ENCODE measurements at places on chromosomes 3 and 15. TPM values are rescaled to one million over a fixed set of nuclear protein-coding genes. Genes with fewer than 3 reads are reported as not detected.

Gene GPR27
- total RNA-seq: not detected

Gene NRG4
- not detected for total RNA-seq

Gene CADPS
- not detected for total RNA-seq

Gene CNTN4
- total RNA-seq: 0.33 TPM

Gene SAXO2
- total RNA-seq: 1.8 TPM

Gene KIF7
- total RNA-seq: 3.9 TPM

Gene CSPG4
- total RNA-seq: 0.33 TPM

Gene C3orf22
- total RNA-seq: not detected

Gene P2RY13
- not detected for total RNA-seq

Gene EPM2AIP1
- total RNA-seq: 14.0 TPM

Gene POU1F1
- total RNA-seq: not detected

Gene SPSB4
- total RNA-seq: not detected

Gene CYB561D2
- total RNA-seq: 11.1 TPM

Gene PLA1A
- total RNA-seq: 1.3 TPM

Gene CCNL1
- 152 TPM for total RNA-seq

Gene CYP11A1
- 0.10 TPM for total RNA-seq

Gene BRPF1
- total RNA-seq: 34.3 TPM

Gene SCN10A
- not detected for total RNA-seq

Gene TRIM42
- not detected for total RNA-seq

Gene CHRD
- total RNA-seq: under 0.01 TPM

Gene TIMP4
- 0.98 TPM for total RNA-seq

Gene NR1D2
- 29.2 TPM for total RNA-seq

Gene C3orf85
- total RNA-seq: not detected

All from vein endothelial cell (primary cell).